DND-41 (cell line): ENCODE measurements at places on chromosomes 3 and 15.

DNA sequence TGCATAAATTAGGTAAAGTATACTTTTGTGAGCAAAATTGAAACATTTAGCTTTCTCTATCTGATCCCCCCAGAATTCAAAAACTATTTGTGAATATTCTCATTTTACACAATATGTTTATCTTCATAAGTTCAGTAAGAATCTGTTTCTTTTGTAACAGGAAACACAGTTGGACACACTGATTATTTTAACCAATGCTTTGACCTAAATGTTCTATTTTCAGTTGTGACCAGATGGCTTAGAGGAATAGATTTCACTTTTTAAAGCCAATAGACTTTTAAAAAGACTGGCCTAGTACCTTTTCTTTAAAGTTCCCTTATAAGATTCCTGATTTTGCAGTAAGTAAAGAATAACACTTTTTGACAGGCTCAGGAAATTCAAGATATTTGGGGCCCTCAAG lies 74.0 kb upstream of the STRIT1 start:
- no peak for DNase-seq

GRCh38 chr3:171531716-171532115 lies 71.5 kb upstream of the TNIK start:
- no peak for DNase-seq

GRCh38 chr15:71136793-71137518 lies 21.7 kb downstream of the THSD4 start:
- DNase-seq, result no peak

DNA sequence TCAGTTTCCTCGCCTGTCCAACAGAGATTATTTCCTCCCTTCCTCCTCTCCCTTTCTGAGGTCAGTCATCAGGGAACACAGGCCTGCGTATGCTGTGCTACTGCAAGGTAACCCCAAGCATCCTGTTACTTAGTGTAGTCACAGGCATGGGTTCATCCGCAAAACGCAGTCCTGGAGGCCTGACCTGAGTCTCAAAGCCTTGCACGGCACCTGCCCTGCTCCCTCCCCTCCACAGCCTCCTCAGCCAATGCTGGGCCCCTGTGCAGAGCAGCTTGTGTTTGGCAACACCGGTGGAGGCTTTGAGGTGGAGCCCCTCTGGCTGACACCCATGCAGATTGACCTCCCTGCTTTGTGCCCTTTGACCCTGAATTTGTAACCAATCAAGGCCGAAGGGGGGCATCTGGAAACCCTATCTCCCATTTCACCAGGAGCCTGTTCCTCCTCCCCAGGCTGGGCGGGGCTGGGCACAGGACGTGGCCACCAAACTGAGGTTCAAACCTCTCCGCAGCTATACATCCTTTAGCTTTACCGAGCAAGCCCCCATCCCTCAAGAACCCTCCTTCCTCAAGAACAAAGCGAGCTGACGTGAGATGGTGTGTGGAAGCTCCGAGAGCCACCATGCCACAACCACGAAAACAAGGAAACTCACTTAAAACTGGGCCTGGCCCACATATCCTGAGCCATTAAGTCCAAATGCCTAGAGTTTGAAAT lies 21.5 kb downstream of the TKT start:
- DNase-seq, result no peak

DNA sequence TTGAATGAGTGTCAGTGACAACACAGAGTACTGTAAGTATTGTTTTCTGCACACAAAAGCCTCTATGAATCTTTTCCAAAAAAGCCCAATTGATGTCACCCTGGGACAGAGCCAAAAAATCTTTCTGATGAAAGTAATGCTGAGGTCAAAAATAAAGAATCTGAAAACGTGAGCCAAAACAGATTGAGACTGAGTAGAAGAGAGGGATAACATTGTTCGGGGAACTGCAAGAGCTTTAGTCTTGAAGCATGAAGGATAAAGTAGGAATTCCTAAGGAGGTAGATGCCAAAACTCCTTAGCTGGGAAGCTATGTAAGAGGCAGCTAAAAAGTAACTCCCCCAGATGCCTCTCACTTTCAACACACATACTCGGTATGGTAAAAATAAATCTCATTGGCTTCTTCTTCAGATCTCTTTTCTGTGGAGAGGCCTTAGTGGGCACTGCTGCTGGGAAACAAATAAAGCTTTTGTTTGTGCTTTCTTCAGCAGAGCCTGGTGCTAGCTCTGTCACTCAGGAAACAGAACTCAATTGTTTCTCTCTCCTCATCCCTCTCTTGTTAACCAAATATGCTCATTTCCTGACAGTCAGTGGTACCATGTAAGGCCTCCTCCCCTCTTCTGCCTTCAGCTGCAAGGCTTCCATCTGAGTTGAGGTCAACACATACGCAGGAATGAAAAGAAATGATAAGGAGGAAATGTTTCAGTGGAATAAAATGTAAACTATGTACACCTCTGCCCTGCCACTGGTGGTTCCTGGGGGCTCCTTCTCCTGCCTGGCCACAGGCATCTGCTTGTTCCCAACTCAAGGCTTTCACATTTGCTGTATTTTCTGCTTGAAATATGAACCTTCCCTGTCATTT lies 58.1 kb downstream of the CD200 start:
- DNase-seq, result no peak

DNA sequence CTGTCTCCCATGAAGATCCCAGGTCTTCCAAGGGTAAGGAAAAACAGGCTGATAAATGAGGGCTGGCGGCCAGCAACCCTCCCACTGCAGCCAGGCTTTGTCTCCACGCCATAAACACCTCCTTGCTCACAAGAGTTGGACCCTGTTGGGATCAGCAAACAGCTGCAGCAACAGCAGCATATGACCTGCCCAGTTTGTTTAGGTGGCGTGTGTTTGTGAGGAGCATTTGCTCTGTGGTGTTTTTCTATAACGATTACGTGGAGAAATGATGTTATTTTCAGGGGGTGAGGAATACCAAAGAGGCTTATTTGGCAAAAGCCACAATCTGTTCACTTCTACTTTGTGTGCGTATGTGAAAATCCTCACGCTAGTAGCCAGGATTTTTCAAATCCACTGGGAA lies 58.5 kb downstream of the RFTN1 start:
- no peak for DNase-seq

- no peak for DNase-seq
These were observed 131.2 kb downstream of the CTNNB1 start for GRCh38 chr3:41330465-41330864.

- peak; percentile 28 for DNase-seq
These were observed 12.4 kb downstream of the CIB1 start for GRCh38 chr15:90221246-90221900.

- DNase-seq, result no peak
These were observed 203.3 kb downstream of the MFSD1 start for GRCh38 chr3:159005137-159005536.

DNA sequence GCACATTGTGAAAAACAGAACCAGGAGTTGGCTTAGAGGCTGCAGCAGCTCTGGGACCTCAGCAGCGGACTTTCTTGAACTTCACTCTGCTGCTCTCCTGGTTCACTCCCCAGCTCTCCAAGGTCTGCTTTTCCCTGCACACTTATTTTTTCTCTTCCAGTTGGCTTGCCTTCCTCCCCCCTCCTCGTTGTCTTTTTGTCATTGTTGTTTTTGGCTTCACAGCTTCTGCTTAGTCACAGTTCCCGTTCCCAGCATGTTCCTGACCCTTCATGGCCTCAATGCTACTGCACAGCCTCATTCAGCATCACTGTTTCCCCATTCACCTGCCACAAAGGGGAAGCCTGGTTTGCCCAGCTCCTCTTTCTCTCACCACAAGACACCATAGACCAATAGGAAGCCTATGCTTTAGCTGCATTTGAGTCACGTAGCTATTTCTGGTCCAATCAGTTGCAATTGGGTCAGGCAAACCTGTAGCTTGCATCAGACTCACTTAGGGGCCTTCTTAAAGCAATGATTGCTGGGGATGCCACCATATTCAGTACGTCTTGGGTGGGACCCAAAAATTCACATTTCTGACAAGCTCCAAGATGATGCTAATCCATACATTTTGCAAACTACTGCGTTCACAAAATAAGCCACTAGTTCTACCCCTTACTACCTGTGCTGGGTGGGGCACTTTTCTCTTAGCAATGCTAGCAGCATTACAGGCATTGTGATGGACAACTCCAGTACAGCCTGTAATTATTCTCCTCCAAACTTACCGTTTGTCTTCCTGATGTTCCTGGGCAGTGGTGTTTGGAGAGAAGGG lies 7.8 kb upstream of the SUMF1 start:
- DNase-seq, result no peak

DNA sequence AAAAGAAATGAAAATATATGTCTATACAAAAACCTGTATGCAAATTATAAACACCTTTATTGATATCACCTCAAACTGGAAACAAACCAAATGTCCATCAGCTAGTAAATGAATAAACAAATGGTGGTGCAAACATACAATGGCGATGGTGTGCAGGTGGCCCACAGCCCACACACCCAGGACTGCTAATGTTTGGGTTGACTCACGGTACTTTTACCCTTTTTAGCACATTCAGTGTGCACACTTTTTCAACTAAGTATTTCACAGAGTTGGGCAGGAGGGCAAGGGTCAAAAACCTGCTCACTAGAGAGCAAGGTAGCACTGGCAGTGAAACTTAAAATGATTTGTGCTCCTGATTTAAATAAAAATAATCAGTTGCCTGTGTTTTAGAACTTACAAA lies 123.1 kb upstream of the BHLHE40 start:
- no peak for DNase-seq

GRCh38 chr3:13709706-13710105 lies 160.8 kb downstream of the FBLN2 start:
- DNase-seq, result no peak

GRCh38 chr3:89392991-89393390 lies 285.6 kb downstream of the EPHA3 start:
- no peak for DNase-seq

GRCh38 chr3:127296959-127297358 lies 9.1 kb upstream of the PRR20G start:
- DNase-seq, result no peak

- DNase-seq, result no peak
These were observed 151.2 kb downstream of the OPA1 start for GRCh38 chr3:193744048-193744821.

- no peak for DNase-seq
These were observed 62.5 kb upstream of the EPHB3 start for GRCh38 chr3:184498986-184499606.

DNA sequence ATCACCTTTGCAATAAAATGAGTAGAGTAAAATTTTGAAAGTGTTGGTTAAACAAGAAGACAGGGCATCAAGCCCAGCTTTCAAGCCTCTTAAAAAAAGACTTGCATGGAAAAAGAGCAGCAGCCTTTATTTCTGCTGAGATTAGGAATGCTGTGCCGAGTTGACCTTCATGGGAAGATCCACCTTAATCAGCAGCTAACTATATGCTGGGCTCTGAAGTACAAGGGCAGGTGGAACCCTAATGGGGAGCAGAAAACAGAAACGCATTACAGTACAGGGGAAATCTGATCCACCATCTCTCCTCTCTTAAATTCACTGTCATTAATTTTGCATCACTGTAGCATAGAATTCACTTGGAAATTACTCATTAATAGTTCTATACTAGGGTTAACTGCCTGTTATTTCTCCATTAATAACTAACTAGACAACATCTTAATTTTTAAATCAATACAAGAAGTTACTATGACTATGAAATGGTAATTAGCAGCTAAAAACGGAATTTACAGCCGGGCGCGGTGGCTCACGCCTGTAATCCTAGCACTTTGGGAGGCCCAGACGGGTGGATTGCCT lies 133.6 kb downstream of the GHSR start:
- DNase-seq, result no peak

DNA sequence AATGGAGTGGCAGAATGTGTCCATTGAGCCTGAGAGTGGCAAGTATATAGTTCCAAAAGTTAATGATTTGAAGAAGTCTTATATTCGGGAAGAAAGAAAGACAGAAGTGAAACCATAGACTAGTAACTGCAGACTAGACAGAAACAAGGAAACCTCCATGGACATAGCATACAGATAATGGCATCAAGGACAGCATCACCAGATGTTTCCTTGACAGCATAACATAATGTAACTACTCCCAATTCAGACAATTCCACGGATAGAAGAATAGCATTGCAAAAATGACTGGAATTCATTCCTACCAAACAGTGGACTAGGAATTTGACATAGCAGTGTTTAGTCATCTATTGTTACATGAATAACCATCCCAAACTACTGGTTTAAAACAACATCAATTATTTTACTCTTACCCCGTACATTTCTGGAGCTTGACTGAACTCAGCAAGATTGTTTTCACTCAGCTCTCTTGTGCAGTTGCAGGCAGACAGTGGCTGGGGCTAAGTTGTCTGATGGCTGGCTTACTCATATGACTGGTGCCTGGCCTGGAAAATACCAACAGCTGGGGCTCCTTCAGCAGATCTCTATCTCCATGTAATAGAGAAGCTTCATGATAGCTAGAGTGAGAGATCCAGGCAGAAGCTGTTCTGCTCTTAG lies 109.7 kb upstream of the GADL1 start:
- DNase-seq, result no peak

DNA sequence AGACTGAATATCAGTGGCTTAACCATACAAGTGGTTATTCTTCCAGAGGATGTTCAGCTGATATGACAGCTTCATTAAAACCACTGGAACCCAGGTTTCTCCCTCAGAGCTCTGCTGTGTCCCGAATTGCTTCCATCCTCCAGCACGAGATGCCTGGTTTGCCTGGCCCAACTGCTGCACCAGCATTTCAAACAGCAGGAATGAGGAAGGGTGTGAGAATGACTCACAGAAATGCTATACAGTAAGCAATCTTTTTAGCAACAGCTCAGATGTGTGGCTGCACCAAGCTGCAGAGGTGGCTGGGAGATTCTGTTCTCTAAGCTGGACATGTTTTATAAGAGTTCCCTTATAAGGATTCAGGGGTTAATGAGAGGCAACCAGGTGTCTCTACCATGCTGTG lies 271.0 kb downstream of the GABRG3 start:
- no peak for DNase-seq

DNA sequence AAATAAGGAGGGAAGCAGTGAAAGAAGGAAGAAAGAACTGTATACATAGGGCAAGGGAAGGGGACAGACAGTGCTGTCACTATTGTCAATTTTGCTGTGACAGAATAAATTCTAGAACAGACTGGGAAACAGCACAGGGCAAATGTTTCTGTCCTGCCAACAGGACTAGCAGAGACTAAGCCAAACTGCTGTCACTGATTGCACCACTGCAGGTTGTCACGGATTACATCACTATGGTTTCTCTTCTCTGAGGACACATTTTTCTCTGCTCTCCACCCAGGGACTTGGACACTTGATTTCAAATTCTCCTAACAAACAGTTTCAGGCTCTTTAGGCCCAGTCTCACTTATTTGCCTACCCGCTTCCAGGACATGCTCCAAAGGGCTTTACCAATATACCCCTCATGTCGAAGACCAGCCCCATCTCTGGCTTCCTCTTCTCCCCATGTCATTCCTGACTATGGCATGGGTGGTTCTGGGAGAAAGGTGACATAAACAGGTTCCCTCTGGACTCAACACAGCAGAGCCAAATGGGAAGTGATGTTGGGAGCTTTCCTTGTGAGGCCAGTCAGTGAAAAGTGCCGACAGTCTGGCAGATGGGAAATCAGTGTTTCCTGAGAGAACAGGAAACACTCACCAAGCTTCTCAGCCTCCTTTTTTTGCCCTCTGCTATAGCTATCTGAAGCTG lies 70.2 kb upstream of the ST3GAL6 start:
- no peak for DNase-seq

- no peak for DNase-seq
These were observed 115.4 kb upstream of the GALNT15 start for GRCh38 chr3:16059081-16059537.

- DNase-seq, result no peak
These were observed 724.2 kb upstream of the CFAP20DC start for GRCh38 chr3:59774000-59774399.

GRCh38 chr15:63335543-63336240 lies 46.0 kb downstream of the CA12 start:
- no peak for DNase-seq
